Osteocyte (in vitro differentiated cells): ENCODE measurements at places on chromosomes 4 and X. TPM values are rescaled to one million over a fixed set of nuclear protein-coding genes. Genes with fewer than 3 reads are reported as not detected.

DNA sequence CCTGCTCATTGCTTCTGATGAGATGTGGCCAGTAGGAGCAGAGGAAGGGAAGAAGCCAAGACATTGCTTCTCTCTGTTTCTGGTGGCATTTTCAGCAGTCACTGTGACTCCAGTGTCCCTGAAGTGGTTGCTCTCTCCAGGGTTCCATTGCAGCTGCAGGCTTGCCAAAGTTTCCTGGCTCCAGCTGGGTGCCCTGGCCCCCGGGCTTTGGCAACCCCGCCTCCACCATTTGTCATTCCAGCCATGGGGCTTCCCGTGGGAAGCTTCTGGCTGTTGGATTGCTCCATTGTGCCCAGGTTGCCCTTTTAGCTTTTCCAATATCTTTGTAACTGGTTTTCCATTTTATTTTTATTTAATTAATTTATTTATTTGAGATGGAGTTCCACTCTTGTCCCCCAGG is 12.7 kb downstream of the FGFBP1 start:
- no peaks in the 10 kb centered on the region for H3K27me3 ChIP-seq
- H3K36me3 ChIP-seq, result no peaks in the 10 kb centered on the region
- H3K27ac ChIP-seq, result no peak overlapping the region
- peaks cover 11% of the 10 kb centered on the region for H3K4me1 ChIP-seq
- H3K4me3 ChIP-seq, result no peak overlapping the region

Gene PRR32
- not detected in 2 replicates for total RNA-seq

- H3K27ac ChIP-seq, result no peak overlapping the region
- no peaks in the 10 kb centered on the region for H3K36me3 ChIP-seq
- no peaks in the 10 kb centered on the region for H3K4me1 ChIP-seq
- no peaks in the 10 kb centered on the region for H3K27me3 ChIP-seq
- peak overlapping the region; percentile 58 for H3K4me3 ChIP-seq
Measured at GRCh38 chrX:55488006-55488592, 1.5 kb downstream of the USP51 start.

DNA sequence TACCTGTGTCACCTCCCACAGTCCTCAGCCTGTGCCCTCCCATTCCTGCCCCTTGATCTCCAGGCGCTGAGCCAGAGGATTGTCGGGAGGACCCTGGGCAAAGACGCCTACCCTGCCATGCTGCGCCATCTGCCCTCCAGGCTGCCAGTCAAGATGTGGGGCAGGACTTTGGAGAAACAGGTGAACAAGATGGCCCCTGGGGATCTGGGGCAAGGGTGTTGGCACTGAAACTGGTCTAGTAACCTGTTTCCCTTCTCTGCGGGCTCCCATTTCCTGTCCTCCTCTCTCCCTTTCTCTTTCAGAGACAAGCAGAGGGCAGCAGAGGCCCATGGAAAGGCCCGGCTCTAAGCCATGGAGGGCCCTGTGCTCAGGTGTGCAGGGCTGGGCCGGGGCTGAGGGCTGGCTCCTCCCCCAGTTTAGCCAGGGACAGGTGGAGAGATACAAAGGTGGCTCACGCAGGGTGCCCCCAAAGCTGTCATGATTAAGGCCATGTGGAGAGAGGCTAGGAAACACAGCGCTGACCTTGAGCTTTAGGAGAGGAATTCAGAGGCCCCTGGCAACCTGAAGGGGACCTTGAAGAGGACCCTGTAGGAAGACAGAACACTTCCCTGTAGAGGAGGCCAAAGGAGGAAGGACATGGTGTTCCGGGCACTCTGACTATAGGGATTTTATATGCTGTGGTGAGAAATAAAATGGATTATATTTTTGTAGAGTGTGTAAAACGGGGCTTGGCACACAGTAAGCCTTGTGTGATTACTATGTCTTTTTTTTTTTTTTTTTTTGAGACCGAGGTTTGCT is at the start of gene GLOD5:
Gene GLOD5, plus strand, starts transcription at position 74 of the 798 bp plus-strand sequence. Its CDS starts 44 bp downstream, at position 118.
- H3K4me1 ChIP-seq, result no peaks in the 10 kb centered on the region
- H3K27me3 ChIP-seq, result peaks cover 10% of the 10 kb centered on the region
- H3K36me3 ChIP-seq, result no peaks in the 10 kb centered on the region
- no peak within 1 kb of the TSS for H3K4me3 ChIP-seq

DNA sequence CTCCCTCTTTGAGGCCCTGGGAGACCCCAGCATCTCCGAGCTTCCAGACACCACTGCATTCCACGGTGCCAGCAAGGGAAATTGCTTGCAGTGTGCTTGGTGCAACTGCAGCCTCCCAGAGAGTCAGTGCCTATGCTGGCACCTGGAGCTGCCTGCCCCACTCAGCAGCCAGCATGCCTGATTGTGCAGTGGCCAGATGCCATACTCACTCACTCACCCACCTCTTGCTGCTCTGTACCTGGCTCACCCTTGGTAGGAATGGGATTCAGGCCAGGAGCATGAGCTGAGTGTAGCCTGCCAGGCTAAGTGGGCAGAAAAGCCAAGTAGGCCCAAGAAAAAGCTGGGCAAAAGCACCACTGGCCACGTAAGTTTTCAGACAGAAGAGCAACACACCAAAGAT is 651.4 kb downstream of the GABRG1 start:
- no peak overlapping the region for H3K27ac ChIP-seq
- no peak overlapping the region for H3K4me3 ChIP-seq
- no peaks in the 10 kb centered on the region for H3K27me3 ChIP-seq
- H3K4me1 ChIP-seq, result no peaks in the 10 kb centered on the region
- DNase-seq, result no peak

GRCh38 chr4:124736526-124736925 is 24.0 kb upstream of the ANKRD50 start:
- no peak overlapping the region for H3K4me3 ChIP-seq
- no peaks in the 10 kb centered on the region for H3K36me3 ChIP-seq
- H3K4me1 ChIP-seq, result no peaks in the 10 kb centered on the region
- no peak overlapping the region for H3K27ac ChIP-seq

DNA sequence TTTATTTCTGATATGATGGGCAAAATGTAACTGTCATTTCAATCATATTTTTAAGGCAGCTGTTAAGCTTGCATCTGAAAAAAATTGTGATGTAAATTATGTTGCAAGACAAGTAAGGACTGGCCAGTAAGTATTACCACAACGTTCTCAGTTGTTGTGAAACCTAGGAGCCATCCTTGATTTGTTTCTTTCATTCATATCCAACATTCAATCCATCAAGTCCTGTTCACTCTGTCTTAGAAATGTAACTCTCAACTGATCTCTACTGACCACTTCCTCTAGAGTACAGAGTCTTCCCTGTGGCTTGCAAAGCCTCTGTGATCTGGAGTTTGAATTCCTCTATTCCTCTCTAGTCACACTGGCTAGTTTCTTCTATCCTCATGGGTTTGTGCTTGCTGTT is 161.4 kb upstream of the MAD2L1 start:
- H3K4me1 ChIP-seq, result no peaks in the 10 kb centered on the region
- no peak for DNase-seq
- H3K4me3 ChIP-seq, result no peak overlapping the region
- H3K27ac ChIP-seq, result no peak overlapping the region
- H3K36me3 ChIP-seq, result no peaks in the 10 kb centered on the region
- peaks cover 9% of the 10 kb centered on the region for H3K27me3 ChIP-seq

GRCh38 chrX:50691820-50692219 is 122.2 kb downstream of the SHROOM4 start:
- H3K4me3 ChIP-seq, result no peak overlapping the region
- no peak overlapping the region for H3K27ac ChIP-seq
- H3K27me3 ChIP-seq, result no peaks in the 10 kb centered on the region
- H3K36me3 ChIP-seq, result no peaks in the 10 kb centered on the region

DNA sequence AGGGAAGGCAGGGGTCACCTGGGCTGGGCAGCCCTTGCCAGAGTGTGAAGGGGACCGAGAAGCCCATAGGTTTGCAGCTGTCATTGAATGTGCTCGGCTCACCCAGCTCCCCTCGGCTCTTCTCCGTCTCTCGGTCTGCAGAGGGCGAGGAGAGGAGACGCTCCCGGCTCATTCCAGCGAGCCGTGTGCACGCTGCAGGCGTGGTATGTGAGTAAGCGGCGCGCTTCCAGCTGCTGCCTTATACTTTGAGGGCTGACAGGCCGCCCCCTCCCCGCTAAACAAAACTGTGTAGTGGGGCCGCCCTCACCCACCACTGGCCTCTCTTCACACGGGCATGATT is 23.0 kb upstream of the BCORL1 start:
- no peaks in the 10 kb centered on the region for H3K27me3 ChIP-seq
- H3K4me1 ChIP-seq, result peaks cover 18% of the 10 kb centered on the region
- DNase-seq, result no peak
- H3K36me3 ChIP-seq, result no peaks in the 10 kb centered on the region

Gene CLNK
- not detected in 2 replicates for total RNA-seq

DNA sequence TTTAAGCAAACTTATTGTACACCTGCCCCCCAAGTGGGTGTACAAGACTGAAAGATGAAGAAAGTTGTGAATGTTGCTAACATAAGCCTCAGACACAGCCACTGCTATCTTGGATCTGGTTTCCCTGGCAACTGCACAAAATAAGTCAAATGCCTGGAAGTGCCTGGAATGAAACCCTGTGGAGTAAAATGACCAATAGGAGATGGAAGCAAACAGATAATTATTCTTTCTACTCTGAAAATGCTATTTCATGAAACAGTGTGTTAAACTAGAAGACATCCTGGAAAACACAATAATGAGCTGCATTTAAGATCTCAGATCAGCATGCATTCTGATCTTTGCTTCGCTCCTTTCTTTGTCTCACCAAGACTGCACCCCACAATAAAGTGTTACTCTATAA is 1016.0 kb downstream of the ARAP2 start:
- H3K4me1 ChIP-seq, result no peaks in the 10 kb centered on the region
- no peak overlapping the region for H3K27ac ChIP-seq
- DNase-seq, result no peak

- no peaks in the 10 kb centered on the region for H3K36me3 ChIP-seq
- no peak overlapping the region for H3K4me3 ChIP-seq
- peak overlapping the region; percentile 40 for H3K27ac ChIP-seq
Measured at GRCh38 chr4:140266958-140267568, 106.4 kb upstream of the SCOC start.

GRCh38 chrX:4935401-4935800 is 1222.0 kb upstream of the PRKX start:
- no peaks in the 10 kb centered on the region for H3K27me3 ChIP-seq
- H3K4me3 ChIP-seq, result no peak overlapping the region

- no peak for DNase-seq
- no peaks in the 10 kb centered on the region for H3K27me3 ChIP-seq
- peaks cover 5% of the 10 kb centered on the region for H3K4me1 ChIP-seq
Measured at GRCh38 chr4:56134266-56134665, 185.5 kb downstream of the CEP135 start.

- peak overlapping the region; percentile 29 for H3K27ac ChIP-seq
- DNase-seq, result no peak
- peaks cover 7% of the 10 kb centered on the region for H3K36me3 ChIP-seq
- H3K27me3 ChIP-seq, result no peaks in the 10 kb centered on the region
- H3K4me3 ChIP-seq, result no peak overlapping the region
Measured at GRCh38 chr4:20268028-20268427, 16.3 kb downstream of the SLIT2 start.

Gene CLDN2
- total RNA-seq, result 0.11 and 0.29 TPM in 2 replicates

Gene DCAF12L1
- total RNA-seq, result not detected in 2 replicates

Gene REST
- 55.5 and 61.1 TPM in 2 replicates for total RNA-seq

- H3K27ac ChIP-seq, result no peak overlapping the region
- peaks cover 31% of the 10 kb centered on the region for H3K4me1 ChIP-seq
- no peak overlapping the region for H3K4me3 ChIP-seq
Measured at GRCh38 chr4:86615501-86615900, 21.4 kb downstream of the PTPN13 start.

- no peak overlapping the region for H3K4me3 ChIP-seq
- H3K27ac ChIP-seq, result no peak overlapping the region
- no peaks in the 10 kb centered on the region for H3K4me1 ChIP-seq
- no peak for DNase-seq
- no peaks in the 10 kb centered on the region for H3K27me3 ChIP-seq
Measured at GRCh38 chr4:67615119-67615518, 56.6 kb downstream of the STAP1 start.

Gene NXF2
- not detected in 2 replicates for total RNA-seq

GRCh38 chrX:23332101-23332887 is 2.4 kb upstream of the PTCHD1 start:
- no peak overlapping the region for H3K27ac ChIP-seq
- peaks cover 73% of the 10 kb centered on the region for H3K27me3 ChIP-seq
- H3K36me3 ChIP-seq, result no peaks in the 10 kb centered on the region
- no peak for DNase-seq

- no peak overlapping the region for H3K27ac ChIP-seq
- H3K4me3 ChIP-seq, result no peak overlapping the region
- peaks cover 2% of the 10 kb centered on the region for H3K4me1 ChIP-seq
- peaks cover 6% of the 10 kb centered on the region for H3K36me3 ChIP-seq
Measured at GRCh38 chr4:2102045-2102883, 43.1 kb downstream of the NAT8L start.

Gene ITGB1BP2
- 1.7 and 2.1 TPM in 2 replicates for total RNA-seq

DNA sequence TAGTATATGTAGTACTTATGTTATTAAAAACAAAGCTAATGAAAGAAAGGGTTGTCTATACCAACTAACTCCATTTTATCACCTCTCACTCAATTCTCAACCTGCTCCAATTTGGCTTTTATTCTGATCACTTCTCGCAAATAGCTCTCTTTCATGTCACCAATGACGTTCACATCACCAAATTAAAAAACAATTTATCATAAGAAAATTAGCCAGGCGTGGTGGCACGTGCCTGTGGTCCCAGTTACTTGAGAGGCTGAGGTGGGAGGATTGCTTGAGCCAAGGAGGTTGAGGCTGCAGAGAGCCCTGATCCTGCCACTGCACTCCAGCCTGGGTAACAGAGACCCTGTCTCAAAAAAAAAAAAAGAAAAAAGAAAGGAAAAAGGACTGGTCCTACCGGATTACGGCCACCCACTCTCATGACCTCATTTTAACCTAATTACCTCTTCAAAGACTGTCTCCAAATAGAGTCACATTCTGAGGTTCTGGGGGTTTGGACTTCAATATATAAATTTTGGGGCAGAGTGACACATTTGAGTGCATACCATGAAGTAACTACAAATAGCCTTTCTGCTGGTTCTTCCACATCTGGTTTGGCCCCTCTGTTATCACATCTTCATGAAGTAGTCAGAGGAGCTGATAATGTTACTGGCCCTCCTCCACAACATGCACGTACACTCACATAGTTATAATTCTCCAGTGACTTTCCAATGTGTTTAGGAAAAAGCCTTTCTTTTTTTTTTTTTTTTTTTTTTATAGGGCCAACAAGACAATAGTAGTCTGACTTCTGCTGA is 15.8 kb upstream of the RBMX start:
- no peaks in the 10 kb centered on the region for H3K27me3 ChIP-seq
- DNase-seq, result no peak
- H3K36me3 ChIP-seq, result no peaks in the 10 kb centered on the region
- H3K4me3 ChIP-seq, result no peak overlapping the region
- H3K27ac ChIP-seq, result no peak overlapping the region

Gene TSPAN7
- 0.40 and 0.86 TPM in 2 replicates for total RNA-seq
